ENCODE measurements at places on chromosomes 11 and 22.

- no peak for DNase-seq
These were observed 203.1 kb upstream of the MPPED2 start for GRCh38 chr11:30789270-30789669.

GRCh38 chr11:111911563-111912401 is at the start of gene CRYAB:
Gene CRYAB, minus strand, starts transcription at chr11:111911770. Its CDS starts 46 bp downstream, at chr11:111911724.
- peak; percentile 25 for DNase-seq

DNA sequence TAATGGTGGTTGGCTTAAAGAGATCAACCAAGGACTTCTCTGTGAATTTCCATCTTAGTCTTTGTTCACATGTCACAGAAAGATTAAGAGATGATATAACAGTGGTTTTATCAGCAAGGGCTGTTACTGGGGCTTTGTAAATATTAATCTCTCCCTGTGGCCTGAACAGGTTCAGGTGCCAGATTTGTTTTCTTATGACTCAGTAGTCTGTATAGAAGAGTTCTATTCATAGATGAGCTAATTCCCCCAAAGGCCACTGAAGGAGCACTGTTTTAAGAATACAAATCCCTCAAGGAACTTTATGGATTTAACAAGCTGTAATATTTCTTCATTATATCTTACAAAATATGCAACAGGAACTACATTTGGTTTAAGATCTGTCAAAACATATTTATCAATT is 50.4 kb downstream of the TCP11L1 start:
- DNase-seq, result no peak

GRCh38 chr11:57214494-57214893 is 22.6 kb downstream of the APLNR start:
- no peak for DNase-seq

DNA sequence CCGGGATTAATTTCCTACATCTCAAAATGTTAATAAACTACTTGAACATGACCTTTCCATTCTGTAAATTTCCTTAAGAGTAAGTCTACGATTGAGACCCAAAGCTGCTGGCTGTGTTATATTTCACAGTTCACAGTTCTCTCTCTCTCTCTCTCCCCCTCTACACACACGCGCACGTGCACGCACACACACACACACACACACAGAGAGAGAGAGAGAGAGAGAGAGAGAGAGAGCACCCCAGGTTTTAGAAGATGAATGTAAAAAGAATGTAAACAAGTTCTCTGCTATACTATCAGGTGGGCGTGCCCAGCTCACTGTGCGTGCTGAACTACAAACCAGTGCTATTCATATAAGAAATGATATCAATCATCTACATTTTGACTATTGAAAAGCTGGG is 3.3 kb downstream of the BDNF start:
- DNase-seq, result no peak

DNA sequence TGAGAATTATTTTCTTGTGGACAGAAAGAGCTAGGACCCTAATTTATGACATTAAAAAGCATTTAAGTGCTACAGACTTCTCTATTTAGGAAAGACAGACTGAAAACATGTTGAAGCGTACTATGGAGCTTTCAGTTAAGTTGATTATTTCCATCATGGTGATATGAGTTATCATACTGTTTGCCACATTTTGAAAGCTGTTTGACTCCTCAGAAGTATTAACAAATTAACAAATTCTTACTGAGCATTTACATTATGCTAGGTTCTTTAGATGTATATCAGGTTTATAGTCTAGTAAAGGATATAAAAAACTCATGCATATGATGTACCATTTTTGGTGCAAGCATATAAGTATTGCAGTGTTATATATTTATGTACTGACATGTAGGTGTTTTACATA is 50.1 kb downstream of the ARHGEF12 start:
- no peak for DNase-seq

GRCh38 chr22:17734187-17734586 is 40.1 kb downstream of the BID start:
- DNase-seq, result no peak

DNA sequence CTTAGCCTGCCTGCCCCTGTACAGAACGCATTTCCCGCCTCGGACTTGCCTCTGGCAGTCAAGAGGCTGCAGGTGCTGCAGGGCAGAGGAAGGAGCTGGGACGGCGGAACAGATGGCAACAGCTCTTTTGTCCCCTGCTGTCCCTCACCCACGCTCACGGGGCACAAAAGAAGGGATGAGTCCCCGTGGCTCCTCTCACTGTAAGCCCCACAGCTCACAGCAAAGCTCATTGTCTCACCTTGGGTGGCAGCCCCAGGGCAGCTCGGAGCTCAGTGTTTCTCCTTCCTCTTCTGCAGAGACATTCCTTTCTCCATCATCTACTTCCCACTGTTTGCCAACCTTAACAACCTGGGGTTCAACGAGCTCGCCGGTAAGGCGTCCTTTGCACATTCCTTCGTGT is 24.3 kb downstream of the SLC25A18 start:
- no peak for DNase-seq

- no peak for DNase-seq
These were observed 30.4 kb downstream of the DUSP8 start for GRCh38 chr11:1541474-1542204.

DNA sequence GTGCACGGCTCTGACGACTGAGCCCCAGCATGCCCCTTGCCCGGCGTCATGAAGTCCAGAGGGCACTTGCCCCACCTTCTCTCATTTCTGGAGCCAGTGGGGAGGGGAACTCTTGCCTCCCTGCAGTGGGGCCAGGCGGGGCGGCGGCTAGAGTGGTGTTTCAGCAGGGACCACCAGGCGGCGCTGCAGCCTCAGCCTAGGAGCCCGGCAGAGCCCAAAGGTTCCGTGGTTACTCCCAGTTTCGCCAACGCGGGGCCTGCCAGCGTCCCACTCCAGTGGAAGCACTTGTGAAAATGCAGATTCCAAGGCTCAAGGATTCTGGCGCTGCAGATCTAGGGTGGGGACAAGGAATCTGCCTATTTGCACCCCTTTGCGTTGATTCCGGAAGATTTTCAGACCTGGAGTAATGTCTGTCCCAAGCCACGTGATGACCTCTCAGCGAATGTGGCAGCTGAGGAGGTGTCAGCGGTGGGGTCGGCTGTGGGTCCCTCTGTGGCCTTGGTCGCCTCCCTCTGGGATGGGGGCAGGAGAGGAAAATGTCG is 55.7 kb downstream of the CD82 start:
- DNase-seq, result no peak

DNA sequence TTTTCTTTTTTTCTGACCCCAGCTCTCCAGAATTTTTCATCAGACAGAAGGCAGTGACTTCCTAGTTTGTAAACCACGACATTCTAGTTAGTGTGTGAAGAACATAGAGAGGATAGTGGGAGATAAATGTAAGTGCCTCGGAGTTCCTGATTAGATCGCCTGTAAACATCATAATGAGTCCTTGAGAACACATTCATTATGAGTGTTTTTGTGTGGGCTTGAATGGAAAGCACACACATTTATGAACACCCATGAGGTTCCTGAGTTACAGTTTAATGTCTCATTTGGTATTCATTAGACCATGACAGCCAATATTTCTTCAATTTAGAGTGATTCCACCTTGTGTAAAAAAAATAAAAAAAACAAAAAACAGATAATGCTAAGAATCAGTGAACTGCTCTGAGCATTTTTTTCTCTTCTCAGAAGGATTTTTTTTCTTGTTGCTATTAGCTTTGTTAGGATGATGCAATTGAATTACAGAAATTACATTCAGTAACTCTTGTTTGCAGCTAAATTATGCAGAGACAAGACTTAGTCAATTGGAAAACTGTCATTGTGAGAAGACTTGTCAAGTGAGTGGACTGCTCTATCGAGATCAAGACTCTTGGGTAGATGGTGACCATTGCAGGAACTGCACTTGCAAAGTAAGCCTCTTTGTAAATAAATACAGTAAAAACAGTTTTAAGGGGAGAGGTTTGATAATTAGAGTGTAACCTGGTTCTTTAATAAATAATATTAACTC is 257.6 kb downstream of the NELL1 start:
- no peak for DNase-seq

DNA sequence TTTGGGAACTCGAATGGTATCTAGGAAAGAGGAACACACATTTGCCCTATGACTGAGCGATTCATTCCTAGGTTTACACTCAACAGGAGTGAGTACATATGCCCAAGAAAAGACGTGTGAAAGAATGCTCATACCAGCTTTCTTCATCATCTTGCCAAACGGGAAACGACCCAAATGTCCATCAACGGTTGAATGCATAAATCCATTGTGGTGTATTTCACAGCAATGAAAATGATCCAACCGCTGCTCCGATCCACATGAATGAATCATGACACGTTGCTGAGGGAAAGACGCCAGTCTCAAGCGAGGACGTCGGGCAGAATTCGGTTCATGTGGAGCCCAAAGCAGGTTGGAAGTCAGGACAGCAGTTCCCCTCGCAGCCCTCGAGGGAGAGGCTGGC is 71.5 kb downstream of the CYTH4 start:
- no peak for DNase-seq

- no peak for DNase-seq
These were observed 18.4 kb upstream of the CABP7 start for GRCh38 chr22:29701155-29701999.

- DNase-seq, result no peak
These were observed 5.3 kb upstream of the ATP5MG start for GRCh38 chr11:118396097-118396501.

- DNase-seq, result no peak
These were observed 16.2 kb downstream of the GRAMD4 start for GRCh38 chr22:46636221-46637002.

DNA sequence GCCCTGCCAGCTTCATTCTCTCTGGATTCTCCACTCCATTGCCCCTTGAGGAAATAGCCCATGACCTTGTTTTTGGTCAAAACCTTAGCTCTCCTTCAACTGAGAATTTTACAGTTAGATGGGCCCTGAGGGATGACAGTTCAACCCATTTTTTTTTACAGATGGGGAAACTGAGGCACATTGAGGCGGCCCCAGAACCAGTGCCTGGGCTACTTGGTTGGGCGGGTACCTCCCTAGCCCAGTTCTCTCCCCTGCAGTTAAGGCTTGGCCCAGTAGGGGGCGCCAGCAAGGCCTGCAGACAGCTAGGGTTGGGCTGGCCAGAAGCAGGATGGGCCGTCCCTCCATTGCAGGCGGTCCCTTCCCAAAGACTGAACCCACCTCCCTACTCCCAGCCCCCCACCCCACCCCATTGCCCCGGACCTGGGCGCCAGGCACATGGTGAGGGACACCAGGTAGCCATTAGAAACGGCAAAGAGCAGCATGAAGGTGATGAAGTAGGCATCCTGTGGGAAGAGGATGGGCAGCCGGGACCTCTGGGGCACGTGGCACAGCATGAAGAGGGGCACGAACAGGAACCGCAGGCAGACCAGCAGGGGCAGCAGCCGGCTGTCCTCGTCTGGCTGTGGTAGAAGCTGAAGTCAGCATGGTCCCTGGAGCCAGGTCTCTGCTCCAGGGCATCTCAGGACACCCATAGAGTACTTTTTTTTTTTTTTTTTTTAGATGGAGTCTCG is 7.6 kb downstream of the SLC29A2 start:
- no peak for DNase-seq

DNA sequence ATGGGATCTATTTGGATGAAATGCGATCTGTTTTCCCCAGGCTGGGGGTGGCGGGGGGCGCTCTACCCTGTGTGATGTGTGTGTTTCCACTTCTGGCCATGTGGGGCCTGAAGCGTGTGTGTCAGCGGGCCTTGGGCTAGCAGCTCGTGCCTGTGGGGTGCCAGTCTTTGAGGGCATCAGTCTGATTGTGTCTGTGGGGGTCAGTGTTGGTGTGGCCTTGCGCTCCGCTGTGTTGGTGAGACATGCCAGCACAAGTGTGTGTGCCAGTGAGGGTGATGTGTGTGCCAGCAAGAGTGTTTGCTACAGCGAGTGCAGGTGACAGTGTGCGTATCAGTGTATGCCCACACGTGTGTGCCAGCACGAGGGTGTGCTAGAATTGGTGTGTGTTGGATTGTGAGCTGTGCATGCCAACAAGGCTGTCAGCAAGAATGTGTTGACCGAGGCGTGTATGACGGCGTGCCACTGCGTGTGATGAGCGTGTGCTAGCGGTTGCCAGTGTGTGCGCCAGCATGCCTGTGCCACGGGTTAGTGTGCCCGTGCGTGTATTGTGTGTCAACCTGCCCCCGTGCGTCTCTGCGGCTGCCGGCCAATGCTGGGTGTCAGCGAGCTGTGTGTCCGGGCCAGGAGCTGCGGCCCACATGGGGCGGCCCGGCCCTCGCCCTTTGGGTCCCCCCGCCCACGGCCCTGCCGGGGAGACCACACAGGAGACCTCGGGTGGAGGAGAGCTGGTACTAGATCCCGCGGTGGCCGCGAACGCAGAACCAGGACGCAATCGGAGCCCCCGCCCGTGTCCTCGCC is 519 bp downstream of the ARRB1 start:
- no peak for DNase-seq

DNA sequence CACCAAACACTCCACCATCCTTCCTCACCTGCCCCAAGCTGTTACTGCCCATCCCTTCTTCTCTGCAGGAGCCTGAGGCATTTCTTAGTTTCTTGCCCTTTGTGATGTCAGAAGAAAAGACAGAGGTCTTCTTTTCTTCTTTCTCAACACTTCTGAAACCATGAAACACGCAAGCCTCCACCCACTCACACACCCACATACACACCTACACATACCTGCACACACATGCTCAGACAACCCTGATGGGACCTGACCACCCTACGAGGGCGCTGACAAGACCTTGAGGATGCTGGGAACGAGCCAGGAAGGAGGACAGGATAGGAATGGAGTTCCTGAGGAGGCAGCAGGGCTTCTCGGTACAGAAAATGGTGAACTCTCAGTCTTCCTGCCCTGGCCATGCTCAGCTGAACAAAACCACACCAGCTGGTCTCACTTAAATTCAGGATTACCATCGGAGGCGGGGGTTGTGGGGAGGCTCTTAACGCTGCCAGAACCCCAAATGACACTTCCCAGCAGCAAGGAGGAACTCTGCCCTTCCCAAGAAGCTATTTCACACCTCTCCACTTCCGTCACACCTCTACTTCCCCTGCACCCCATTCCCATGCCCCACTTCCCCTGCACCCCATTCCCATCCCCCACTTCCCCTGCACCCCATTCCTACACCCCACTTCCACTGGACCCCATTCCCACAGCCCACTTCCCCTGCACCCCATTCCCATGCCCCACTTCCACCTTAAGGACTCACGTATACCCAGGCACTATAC is 41.0 kb downstream of the CSF2RB start:
- DNase-seq, result no peak

- no peak for DNase-seq
These were observed 79.9 kb upstream of the SEPTIN5 start for GRCh38 chr22:19634226-19634975.

DNA sequence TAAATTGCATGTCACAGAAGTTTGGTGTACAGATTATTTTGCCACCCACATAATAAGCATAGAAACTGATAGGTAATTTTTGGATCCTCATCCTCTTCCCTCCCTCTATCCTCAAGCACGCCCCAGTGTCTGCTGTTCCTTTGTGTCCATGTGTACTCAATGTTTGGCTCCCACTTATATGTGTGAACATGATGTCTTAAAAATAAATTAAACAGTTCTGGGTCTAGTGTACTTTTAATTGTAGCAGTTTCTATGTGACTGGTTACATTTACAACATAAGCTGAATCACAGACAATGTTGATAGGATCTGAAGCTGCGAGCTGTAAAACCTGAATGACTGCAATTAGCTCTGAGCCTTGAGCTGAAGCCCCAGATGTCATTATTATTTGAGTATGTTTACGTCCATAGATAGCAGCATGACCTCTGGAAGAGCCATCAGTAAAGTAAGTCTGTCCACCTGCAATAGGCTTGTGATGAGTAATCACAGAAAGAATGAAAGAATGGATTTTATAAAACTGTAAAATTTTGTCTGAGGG is 29.7 kb downstream of the OR10A6 start:
- no peak for DNase-seq

GRCh38 chr11:64893194-64894069 is 15.0 kb upstream of the EHD1 start:
- no peak for DNase-seq

- no peak for DNase-seq
These were observed 222.5 kb downstream of the DSCAML1 start for GRCh38 chr11:117574551-117574950.
